ENCODE measurements at places on chromosomes 7 and 10.

DNA sequence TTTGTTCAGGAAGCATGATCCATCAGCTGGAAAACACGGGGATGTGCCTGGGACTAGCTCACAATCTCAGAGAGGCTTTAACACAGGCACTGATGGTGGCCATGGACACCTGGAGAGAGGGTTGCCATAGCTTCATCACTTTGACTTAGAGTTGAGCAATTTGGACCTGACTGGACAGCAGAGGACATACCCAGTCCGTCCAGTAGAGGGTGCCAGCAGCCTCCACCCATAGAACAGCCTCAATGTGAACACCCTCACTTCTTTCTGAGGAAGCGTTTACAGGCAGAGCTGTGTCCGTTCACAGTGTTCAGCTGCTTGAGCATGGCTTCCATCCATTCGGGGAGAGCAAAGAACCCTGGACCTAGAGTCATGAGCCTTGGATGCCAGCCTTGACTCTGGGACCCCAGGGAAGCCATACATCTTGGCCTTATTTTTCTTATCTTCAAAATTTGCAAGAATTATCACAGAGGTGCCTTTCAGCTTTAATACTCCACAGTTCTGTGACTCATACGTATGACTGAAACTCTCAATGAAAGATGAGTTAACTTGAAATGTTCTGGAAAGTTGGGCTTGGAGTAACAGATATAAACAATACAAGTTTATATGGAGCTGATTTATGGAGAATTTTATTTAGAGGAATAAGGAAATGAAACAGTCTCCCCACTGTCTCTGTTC lies 302.9 kb upstream of the PODXL start:
- DNase-seq: peak; percentile 7

GRCh38 chr7:139131601-139132041 lies 22.1 kb upstream of the ZC3HAV1 start:
- DNase-seq: no peak

GRCh38 chr7:114653364-114654088 lies 238.9 kb downstream of the FOXP2 start:
- no peak for DNase-seq

DNA sequence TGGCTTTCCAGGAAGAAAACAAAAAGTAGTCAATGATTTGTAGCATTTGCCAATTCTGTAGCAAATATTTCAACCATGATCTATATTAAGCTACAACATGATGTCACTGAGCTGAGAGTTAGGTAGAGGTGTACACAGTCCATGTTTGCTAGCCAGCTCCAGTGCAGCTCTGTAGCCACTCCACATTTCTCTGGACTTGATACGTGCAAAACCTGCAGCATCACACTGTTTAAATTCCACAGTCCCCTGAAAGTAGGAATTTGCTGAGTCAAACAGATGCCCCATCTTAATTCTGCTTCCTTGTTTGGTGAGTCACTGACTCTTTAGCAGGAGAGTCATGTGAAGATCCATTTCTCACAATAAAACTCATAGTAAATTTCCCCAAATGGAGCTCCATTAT lies 89.8 kb upstream of the LRRTM3 start:
- DNase-seq: no peak

- no peak for DNase-seq
Observed at GRCh38 chr7:105345725-105346124, 43.0 kb downstream of the SRPK2 start.

DNA sequence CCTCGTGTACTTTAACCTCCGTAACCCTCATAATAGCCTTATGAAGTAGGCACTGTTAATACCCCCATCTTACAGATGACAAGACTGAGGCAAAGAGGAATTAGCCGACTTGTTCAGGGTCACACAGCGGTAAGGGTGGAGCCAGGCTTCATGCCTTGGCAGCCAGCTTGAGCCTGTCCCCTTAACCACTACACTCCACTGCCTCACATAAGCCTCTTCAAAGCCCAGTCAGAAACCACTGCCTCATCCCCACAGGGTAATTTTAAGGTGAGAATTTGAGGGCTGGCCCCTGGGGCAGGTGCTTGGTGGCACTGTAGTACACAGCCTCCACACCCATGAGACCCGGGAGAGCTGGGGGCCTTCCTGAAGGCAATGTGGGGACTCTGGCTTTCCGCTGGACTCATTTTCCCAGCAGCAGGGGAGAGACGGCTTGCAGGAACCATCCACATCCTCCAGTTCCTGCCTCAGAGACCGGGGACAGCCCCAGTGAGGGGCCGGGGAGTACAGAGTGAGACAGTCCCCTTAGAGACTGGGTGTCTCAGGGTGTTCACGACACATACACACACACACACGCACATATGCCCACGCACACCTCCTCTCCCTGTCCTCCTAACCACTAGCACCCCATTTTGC lies 7.6 kb upstream of the C10orf105 start:
- no peak for DNase-seq

GRCh38 chr10:8035641-8036470 lies 18.6 kb upstream of the GATA3 start:
- no peak for DNase-seq

DNA sequence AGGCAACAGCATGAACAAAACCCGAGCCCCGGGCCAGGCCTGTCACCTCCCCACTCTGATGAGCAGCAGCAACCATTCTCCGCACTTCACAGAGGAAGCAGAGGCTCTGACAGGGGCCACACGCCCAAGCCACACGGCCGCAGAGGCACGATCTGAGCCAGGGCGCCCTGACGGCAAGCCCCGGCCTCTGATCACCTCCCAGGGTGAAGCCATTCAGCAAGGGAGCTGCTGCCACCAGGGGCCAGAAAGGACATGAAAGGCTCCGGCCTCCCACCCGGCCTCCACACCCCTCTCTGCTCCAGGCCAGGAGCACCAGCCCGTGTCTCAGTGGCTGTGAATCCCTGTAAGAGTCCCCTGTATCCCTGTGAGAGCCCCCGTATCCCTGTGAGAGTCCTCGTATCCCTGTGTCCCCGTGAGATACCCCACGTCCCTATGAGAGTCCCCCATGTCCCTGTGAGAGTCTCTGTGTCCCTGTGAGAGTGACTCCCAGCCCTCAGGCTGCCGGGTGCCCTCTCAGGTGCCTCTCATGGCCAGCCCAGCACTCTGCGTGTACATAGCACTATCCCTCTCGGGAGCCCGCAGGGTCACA lies 187.8 kb downstream of the MAD1L1 start:
- no peak for DNase-seq

GRCh38 chr7:155794196-155794595 lies 18.1 kb downstream of the SHH start:
- no peak for DNase-seq

- DNase-seq: no peak
Observed at GRCh38 chr10:43177595-43177994, 39.4 kb downstream of the CSGALNACT2 start.

GRCh38 chr10:67327626-67328535 lies 368.1 kb downstream of the CTNNA3 start:
- DNase-seq: no peak

DNA sequence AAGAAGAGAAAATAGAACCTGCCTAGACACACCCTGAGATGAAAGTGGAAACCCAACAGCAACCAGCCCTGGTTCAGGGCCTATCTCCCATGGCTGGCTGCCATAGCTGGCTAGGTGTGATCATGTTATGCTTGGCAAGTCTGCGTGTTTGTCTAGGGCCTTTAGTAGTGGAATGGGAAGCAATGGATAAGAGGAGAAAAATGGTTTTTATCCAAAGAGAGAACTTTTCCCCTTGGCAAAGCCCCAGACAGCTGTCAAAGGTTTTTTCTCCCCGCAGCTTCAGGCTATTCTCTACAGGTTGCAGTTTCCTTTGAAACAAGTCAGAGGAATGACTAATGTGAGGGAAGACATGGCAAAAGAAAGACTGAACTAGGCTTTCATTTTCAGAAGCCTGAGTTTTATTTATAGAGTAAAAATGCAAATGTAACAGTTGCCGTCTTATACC lies 161.5 kb downstream of the SEMA3D start:
- no peak for DNase-seq

GRCh38 chr7:21253740-21254687 lies 173.9 kb upstream of the SP4 start:
- DNase-seq: peak; percentile 17

DNA sequence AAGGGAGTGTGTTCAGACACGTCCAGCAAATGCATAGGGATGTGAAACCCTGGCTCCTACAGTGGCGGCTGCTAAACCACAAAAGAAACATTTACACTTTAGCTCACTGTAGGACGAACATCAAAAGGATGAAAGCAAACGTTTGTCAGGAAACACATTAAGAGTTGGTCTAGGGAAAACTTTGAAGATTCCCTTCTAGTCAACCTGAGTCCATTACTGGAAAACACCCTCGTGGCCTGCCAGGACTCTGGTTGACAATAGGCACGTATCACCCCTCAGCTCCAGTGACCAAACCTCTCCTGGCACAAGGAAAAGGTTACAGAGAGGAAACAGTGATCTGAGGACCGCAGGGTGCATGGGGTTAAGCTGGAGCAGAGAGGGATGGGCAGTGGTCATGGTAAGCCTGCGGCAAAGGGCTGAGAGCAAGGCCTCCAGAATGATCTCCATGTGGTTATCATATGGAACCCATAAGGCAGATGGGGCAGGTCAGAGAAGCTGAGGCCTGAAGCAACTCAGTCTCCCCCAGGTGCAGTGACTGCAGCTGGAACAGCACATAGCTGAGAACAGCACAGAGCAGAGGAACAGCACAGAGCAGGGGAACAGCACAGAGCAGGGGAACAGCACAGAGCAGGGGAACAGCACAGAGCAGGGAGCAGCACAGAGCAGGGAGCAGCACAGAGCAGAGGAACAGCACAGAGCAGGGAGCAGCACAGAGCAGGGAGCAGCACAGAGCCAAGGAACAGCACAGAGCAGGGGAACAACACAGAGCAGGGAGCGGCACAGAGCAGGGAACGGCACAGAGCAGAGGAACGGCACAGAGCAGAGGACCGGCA lies 49.9 kb downstream of the CHST15 start:
- DNase-seq: no peak

DNA sequence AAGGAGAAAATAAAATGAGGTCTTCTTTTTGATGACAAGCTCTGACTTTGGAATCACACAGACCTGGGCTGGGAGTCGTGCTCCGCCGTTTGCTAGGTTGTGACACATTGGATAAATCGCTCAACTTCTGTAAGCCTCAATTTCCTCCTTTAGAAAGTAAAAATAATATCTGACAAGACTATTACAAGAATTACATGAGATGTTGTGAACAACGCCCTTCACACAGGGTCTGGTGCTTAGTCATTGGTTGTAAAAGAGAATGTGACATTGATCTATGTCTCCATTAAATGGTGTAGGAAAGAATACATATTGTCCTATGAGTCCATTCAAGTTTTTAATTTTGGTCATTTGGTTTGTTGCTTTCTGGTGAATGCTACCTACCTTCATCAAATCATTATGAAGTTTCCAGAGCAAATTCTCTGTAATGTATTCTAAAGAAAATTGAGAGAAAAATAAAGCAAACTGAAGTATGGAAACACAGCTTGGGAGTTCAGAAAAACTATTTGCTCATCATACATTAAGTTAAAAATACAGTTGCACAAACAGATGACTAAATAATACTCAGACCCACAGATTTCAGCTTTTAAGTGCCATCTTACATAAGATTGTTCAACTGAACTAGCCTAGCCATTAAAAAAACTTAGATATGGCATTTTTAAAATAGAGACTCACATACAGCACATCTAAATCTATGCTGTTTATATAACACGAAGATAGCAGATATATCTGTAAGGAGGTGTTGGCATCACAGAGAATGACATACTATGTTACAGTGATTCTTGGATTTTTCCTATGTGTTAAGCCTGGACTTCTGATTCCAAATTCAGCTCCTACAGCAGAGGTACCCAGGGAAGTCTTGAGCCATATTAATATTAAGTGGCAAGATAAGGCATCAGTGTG lies 12.3 kb upstream of the ADRB1 start:
- DNase-seq: no peak

- DNase-seq: no peak
Observed at GRCh38 chr7:1220000-1220726, 12.5 kb upstream of the UNCX start.

DNA sequence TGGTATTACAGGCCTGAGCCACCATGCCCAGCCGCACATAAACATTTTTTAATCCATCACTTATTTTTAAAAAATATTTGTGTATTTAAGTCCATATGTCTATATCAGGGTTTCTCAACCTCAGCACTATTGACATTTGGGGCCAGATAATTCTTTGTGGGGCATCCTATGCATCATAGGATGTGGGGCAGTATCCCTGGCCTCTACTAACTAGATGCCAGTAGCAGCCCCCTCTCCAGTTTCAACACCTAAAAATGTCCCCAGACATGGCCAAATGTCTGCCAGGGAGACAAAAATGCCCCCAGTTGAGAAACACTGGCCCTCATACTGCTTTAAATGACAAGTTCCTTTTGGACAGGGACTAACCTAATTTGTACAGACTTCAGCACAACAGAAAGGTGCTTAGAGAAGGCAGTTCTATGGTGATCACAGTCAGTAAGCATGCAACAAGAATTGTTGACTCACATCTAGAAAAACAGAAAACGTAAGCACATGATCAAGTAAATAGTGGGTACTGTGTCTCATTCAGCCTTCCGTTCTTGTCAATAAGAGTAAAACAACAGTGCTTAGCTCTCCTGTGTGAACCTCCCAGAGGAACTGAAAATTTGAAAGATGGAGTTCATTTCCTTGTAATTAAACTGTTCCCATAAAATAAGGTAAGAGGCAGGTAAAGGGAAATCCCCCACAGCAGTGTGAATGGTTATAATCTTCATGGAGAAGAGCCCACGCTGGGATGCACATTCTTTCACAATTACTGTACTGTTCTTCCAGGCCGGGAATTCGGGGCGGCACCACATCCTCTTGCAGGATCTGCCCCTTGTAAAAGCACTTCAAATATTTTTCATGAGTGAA lies 17.3 kb upstream of the ADRB1 start:
- DNase-seq: no peak

- DNase-seq: peak; percentile 24
Observed at GRCh38 chr10:78212060-78212785, 178.6 kb downstream of the RPS24 start.

DNA sequence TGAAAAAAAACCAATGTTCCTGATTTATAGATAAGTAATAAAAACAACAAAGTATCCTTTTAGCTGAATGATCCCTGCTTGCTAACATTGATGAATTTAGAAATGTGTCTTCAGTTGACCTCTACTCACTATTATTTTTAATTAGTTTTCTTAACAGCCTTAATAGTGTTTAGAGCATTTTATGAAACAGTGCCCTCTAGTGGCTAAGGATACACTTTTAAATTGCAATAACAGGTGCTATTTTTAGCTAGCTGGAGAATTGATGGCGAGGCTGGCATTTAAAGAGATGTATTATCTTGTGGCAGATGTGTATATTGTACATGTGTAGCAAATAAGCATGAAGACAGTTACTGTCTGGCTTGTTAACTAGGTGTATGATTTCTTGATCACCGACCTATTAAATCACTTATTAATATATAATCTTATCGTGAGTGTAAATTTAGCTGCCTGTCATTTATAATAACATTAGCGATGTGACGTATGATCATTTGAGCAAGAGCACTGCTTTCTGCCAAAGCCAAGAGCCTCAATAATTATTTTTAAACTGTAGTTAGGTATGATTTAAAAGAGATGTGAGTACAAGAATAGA lies 451.9 kb downstream of the DPP6 start:
- peak; percentile 52 for DNase-seq
